ENCODE measurements at places on chromosomes 16 and 17. TPM values are rescaled to one million over a fixed set of nuclear protein-coding genes. Genes with fewer than 3 reads are reported as not detected.

METTL22 gene
- 7.0 TPM for total RNA-seq

PLLP gene
- total RNA-seq: 6.3 TPM

TM4SF5 gene
- total RNA-seq: not detected

- DNase-seq: peak; percentile 35
These were observed 2.5 kb downstream of the UBE2I start for GRCh38 chr16:1311738-1312466.

- no peak for DNase-seq
These were observed 25.8 kb downstream of the HS3ST3A1 start for GRCh38 chr17:13575922-13576419.

DNA sequence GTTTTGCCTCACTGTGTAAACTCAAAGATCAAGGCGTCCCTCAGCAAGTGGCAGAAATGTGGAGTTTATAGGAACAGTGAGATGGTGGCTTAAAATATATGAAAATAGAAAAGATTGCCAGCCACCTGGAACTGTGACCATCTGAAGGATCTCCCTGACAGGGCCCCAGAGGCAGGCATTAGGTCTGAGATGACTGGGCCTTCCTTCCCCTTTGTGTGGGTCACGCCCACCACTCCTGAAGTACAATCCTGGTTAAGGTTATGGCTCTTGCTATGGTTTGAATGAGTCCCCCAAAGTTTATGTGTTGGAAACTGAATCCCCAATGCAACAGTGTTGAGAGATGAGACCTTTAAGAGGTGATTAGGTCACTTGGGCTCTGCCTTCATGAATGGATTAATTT is 6.4 kb downstream of the ST6GALNAC2 start:
- DNase-seq: no peak

DNA sequence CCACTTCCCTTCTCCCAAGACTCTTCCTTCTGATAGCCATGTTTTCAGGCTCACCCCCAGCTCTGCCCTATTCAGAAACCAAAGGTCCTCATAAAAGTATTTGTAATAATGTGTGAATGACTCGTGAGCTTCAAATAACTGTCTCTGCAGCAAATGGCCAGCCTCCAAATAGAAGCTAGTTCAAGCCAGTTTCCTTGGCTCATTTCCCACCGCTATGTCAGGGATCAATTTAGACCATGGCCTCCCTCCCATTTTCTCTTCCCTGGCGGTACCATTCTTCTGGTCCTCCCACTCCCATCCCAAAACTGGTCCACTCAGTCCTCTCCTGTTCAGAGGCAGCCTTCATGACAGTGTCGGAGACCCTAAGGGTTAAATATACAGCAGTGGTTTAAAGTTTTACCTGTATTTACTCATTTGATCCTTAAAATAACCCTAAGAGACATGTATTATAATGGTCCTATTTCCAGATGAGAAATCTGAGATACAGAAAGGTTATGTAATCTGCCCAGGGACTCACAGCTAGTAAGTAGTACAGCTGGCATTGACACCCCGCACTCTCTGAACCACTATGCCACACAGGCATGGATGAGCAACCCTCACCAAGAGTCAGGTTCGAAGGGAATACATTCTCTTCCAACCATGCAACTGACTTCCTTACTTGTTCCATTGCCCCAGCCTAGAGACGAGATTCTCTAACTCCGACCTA is 42.9 kb downstream of the GAS7 start:
- peak; percentile 84 for DNase-seq

GRCh38 chr16:102060-102855 is 24.2 kb downstream of the MPG start:
- DNase-seq: peak; percentile 91

- DNase-seq: peak; percentile 29
These were observed 3.8 kb downstream of the FUS start for GRCh38 chr16:31183432-31184428.

GRCh38 chr17:68606451-68607307 is 5.5 kb upstream of the FAM20A start:
- no peak for DNase-seq

DNA sequence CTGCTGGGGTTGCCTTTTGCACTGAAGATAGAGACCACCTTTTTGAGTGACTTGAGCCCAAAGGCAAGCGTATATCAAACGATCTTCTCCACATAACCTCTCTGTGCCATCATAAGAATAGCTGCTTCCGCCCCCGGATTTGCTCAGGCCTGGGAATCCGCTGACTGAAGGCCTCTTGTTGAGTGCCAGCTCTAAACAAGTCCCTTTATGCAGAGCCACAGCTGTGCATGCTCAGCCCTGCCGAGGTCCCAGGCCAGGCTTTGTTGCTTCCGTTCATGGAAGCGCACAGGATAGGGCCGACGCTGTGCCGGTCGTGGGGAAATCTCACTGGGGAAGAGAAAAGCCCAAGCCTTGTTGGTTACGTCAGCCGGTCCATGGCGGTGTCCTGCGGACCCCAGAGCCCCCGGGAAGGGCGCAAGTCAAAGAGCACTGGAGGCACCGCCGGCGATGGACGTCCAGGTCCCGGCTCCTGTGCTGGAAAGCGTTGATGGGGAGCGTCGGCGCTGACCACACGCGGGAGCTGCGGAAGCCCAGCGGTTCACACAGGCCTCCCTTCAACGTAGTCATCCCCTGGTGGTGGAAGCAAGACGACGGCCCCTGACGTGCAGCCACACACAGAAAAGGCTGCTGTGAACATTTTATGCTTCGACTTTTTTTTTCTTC is 23.5 kb upstream of the RPL13 start:
- peak; percentile 36 for DNase-seq

DNA sequence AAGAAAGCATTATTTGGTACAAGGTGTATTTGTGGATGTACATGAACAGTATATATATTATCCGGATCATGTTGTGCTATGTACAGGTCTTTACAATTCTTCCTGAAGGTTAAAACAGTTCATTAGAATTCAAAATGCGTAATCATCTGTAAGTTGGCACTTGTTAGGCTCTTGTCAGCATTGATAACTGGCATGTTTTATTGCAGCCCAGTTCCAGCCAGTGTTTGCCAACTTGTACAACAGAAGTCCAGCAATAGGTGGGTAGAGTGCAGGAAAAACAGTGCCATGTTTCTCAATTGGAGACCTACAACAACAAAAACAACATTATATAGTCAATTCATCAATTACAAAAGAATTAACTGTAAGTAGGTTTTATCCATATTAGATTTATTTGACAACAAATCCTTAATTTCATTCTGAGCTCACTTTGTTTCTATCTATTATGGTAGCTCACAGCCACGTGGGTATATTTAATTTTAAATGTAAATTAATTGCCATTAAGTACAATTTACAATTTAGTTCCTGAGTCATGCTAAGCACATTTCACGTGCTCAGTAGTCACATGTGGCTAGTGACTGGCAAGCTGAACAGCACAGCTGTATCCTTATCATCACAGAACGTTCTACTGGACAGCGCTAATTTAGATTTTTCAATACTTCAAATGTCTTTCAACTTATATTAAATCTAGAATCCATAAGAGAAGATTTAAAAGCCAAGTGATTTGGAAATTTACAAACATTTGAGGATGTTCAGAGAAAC is 8.6 kb upstream of the ANKFY1 start:
- DNase-seq: no peak

- DNase-seq: peak; percentile 76
These were observed 11.1 kb downstream of the SCN4A start for GRCh38 chr17:63961355-63962212.

DNA sequence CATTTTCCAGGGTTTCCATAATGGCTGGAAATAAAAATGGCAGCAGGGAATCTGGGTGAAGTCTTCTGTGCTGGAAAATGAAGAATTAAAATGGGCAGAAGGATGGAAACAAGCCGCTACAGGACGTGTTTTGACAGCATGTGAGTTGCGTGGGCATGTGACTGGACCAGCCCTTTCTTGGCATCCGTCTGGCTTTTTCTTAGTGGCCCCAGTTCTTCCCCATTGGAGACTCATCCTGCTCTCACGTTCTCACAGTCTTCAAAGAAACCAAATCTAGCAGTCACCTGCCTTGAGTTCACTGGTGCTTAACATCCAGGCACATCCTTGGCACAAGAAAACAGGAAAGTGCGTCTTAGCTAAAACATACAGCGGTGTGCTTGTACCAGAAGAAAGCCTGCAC is 180.2 kb upstream of the CACNG5 start:
- no peak for DNase-seq

GRCh38 chr16:78984887-78985464 is 615.6 kb downstream of the MAF start:
- DNase-seq: no peak

- peak; percentile 26 for DNase-seq
These were observed 19.8 kb downstream of the ZNF385C start for GRCh38 chr17:42078396-42079043.

DNA sequence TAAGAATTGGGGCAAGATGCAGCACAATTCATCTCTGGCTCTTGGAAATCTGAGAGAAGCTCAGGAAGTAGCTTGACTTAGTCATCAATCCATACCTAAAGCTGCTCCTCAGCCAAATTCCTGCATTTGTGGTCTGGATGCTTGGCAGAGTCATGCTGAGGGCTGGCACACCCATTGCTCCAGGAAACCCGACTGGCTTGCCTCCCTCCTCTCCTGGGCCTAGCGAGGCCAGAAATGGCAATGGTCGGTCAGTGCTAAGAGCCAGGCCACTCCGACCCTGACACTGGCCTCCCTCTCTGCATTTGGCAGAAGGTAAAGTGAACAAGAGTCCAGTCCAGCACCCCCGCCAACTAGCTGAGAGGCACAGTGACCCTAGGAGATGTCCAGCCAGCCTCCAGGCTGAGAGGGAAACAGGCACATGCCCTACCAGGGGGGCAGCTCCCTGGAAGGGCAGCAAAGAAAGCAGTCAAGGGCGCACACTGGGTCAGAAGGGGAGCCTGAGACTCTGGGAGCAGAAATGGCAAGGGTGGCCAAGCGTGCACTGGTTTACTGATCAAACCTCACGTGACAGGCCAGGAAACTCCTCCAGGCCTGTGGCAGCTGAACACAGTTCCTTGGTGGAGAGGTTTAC is 10.0 kb downstream of the POLDIP2 start:
- DNase-seq: peak; percentile 88

DNA sequence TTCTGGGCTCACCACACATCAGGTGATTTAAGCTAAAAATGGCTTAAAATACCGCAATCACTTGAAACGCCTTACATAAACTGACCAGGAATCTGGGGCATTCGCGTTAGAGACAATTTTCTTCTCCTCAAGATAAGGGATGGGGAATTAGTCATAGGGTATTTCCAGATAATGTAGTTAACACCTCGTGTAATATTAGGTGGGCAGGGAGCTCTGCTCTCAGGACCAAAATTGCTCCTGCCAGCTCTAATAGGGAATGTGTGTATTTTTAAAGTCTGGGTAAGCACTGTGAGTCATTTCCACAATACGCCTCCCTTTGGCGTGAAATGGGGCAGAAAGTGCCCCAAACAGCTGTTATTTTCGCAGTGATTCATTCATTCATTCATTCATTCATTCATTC is 408.6 kb downstream of the MAF start:
- DNase-seq: no peak

DNA sequence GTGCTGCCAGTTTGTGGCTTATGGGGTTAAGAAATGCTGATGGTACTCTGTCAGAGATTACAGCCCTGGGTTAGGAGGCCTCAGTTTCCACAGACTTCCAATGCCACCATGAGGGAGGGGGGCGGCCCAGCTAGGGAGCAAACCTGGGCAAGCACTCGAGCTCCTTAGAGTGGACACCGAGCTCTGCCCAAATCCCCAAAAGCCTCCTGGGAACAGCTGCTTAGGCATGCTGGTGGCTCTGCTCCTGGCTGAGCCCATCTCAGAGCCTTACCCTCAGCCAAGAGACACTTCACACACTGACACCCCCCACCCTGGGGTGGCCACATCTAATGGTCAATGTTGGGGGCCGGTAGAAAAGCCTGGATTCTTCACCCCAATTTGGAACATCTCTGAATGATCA is 66.1 kb downstream of the C16orf78 start:
- DNase-seq: no peak

DNA sequence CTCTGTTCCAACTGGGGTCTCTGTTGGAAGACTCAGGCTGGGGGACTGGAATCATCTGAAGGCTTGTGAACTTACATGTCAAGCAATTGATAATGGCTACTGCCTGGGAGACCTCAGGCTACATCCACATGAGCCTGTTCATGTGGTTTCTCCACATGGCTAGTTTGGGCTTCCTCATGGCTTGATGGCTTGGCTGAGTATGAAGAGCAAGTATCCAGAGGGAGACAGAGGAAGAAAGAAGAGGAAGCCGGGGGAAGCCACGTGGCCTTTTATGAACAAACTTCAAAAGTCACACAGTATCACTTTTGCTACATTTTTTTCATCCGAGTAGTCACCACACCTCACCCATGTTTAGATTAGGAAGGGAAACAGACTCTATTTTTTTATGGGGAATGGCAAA is 158.9 kb downstream of the TRIM37 start:
- DNase-seq: no peak
